Mucosa of descending colon (tissue), 3 donors: ENCODE measurements at places on chromosomes 11 and 22.

GRCh38 chr22:47022075-47022473, 259.6 kb downstream of the TBC1D22A start:
- no peak for DNase-seq

DNA sequence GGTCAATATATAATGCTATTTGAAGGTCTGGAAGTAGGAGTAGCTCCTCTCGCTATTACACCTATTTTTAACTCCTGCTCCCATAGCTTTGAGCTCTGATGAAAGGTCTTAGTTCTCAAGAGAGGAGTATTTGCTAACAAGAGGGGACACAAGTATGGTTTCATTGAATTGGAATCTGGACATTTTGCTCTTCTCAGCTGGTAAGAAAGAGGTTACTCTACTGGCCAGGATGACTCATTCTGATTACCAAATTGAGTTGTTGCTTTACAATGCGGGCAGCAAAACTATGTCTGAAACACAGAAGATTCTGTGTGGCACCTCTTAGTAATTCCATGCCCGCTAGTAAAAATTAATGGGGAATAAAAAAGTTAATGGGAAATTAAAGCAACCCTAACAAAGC, 63.6 kb upstream of the EP300 start:
- DNase-seq: no peak

- no peak for DNase-seq
Observed at GRCh38 chr11:94574193-94574961, 7.2 kb downstream of the PIWIL4 start.

DNA sequence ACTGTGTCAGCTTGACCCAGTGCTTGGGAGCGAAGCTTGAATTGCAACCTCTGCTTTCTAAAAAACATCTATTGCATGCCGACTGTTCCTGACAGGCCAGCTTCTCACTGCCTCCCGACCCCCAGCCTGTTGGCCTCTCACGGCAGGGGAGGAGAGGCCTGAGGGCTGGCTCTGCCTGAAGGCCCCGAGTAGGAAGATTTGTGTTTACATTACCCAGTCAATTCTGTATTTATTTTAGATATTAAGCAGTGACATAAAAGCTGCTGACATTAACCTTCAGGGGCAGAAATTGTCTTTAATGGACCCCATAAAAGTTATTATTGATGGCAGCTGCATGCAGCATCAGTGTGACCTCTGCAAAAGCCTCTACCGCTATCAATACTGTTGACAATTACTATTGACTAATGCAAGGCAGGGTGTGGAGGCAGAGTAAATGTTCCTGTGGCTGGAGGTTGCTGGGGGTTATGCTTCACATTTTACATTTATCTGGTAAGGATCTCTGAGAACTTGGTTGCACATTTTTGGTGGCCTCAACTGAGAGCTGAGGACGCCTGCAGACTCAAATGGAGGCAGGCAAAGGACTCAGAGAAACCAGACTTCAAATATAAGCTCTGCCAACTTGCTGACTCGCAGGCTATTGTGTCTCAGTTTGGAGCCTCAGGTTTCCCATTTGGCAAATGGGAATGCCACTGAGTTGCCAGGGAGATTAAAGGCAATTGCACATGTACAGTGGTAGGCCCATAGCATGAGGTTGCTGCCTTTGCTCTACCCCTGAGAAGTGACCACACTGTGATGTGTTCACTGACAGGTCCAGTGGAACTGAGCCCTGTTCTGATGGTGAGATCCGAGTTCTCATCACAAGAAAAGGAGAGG, 380.5 kb downstream of the TENM4 start:
- no peak for DNase-seq

DNA sequence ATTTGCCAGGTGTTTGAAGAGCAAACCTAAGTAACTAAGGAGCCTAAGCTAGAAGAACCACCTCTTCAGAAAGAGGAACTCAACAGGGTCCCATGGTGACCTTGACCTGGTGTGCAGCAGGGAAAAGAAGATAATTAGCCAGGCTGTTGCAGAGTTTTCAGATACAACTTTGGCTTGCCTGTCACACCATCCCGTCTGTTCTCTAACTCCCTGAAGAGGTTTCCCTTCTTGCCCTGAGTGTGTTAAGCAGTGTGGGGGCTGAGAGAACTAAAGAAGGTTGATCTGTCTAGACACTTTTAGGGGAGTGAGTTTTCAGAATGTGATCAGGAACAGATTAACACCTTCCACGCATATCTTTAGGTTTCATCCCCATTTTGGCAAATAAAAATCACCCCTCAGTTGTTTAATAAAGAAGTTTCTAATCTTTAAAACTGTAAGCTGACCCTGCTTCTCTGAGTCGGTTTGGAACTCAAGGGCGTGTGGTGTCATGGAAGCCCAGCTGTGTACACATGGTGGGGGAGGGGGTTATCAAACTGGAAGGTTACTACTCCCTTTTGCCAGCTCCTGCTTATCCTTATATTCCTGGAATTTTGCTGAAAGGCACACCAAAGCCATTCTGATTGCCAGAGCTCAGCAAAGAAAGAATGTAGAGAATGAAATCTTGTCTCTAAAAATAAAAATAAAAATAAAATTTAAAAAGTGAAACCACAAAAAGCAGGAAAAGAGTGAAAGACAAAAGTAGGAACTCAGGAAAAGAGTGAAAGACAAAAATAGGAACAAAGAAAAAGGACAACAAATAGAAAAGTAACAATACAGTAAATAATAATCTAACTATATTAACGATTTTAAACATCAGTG, 70.2 kb downstream of the DBX1 start:
- peak; percentile 16 for DNase-seq

DNA sequence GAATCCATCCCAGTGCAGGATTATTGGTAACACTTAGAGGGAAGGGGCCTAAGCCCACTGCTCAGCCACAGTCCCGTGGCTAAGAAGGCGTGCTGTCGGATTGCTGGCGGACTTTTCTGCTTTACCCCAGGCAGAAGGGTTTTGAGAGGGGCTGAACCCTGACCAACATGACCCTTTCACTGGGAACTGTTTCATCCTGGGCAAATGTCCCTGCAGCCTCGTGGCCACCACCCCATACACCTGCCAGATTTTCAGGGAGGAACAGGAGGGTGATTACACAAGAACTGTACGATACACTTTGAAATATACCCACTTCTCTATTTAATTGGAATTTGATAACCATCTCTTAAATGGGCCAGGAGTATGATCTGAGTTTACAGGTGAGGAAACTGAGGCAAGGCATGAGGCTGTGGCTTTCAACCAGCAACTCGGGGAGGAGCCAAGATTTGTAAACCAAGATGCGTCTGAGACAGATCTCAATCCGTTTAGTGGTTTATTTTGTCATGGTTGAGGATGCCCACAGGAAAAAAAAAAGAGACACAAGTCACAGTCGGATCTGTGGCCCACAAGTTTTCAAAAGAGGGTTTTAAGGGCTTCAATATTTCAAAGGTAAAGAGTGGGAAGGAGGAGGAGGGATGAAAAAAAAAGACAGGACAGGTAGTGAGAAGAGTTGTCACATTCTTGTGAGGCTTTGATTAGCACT, 6.1 kb upstream of the APOL3 start:
- DNase-seq: no peak

- DNase-seq: peak; percentile 3
Observed at GRCh38 chr11:84721561-84721961, 905.6 kb downstream of the DLG2 start.

GRCh38 chr11:128294001-128294670, 293.2 kb downstream of the ETS1 start:
- no peak for DNase-seq

GRCh38 chr11:2592559-2593392, 107.0 kb downstream of the KCNQ1OT1 start:
- no peak for DNase-seq

DNA sequence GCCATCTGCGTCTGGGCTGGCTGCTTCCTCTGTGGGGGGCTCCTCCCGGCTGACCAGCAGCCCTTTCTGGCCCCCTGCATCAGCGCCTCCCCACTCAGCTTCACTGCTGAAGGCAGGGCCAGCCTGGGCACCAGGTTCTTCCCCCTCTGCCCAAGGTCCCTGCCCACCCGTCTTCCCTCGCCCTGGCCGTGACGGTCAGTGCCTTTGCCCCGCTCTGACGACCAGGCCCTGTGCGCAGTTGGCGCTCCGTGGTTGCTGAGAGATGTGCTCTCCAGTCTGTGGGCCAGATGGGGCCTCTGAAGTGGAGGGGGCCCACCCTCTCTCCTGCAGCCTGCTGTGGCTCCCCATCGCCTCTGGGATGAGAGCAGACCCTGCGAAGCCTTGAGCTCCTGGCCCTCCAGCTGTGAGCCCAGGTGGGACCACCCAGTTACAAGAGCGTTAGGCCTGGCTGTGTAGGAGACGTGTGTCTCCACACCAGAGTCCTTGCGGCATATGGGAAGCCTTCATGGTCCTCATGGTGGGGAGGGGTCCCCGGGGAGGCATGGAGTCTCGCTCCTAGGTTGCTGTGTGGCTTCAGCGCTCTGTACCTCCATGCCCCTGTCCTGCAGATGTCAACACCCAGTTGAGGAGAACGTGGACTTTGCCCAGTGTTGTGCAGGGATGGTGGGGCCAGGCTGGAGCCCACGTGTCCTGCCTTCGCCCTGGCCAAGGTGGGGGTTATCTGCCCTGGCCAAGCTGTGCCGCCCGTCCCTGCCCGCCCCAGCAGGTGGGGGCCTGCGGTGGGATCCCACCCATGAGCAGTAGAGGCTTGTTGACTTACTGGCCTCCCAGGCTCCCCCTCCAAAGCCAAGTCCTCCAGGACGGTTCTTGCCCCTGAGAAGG, 14.2 kb downstream of the LRP5 start:
- no peak for DNase-seq

DNA sequence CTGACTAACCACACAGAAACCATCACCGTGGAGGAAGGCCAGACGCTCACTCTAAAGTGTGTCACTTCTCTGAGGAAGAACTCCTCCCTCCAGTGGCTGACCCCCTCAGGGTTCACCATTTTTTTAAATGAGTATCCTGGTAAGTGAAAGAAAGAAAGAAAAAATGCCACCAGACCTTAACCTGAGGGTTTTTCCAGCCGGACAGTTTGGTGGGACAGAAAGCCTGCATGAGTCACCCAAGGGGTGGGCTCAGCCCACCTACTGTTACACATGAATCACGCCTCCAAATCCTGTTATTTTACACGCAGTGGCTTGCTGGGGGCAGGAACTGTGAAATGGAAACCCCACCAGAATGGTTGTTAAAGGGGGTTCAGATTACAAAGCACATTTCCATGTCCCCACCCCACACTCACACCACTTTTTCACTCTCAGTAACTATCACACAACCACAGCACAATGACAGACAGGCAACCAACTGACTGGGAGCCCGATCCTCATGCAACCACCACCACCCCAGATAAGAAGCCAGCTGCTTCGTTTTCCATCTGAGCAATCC, 11.9 kb downstream of the CRTAM start:
- DNase-seq: no peak

DNA sequence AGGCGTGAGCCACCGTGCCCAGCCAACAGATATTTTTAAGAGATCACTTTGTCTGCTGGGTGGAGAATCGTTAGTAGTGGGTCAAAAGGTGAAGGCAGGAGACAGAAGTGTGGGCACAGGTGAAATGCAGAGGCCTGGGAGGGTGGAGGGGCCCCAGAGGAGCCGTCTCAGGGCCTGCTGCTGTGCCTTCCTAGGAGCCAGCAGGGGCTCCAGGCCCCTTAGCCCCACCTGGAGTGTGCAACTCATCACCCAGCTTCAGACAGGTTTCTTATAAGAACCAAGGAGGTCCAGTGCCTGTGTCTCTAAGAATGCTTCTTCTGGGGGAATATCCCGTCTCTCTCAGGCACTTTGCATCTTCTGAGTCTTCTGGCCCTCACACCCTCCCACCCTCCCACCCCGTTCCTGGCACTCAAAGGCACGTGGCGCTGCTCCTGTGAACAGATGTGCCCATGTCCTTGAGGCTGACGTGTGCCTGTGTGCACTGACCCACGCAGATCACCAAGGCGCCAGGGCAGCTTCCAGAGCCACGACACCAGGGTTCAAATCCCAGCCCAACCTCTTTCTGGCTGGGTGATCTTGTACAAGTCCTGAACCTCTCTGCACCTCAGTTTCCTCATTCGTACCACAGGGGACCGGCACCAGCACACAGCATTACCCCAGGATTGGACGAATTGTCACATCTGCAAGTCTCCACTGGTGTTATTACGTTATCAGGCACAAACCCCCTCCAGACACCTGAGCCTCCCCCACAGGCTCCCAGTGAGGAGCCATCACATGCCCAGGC, 3.4 kb downstream of the ARSA start:
- no peak for DNase-seq

DNA sequence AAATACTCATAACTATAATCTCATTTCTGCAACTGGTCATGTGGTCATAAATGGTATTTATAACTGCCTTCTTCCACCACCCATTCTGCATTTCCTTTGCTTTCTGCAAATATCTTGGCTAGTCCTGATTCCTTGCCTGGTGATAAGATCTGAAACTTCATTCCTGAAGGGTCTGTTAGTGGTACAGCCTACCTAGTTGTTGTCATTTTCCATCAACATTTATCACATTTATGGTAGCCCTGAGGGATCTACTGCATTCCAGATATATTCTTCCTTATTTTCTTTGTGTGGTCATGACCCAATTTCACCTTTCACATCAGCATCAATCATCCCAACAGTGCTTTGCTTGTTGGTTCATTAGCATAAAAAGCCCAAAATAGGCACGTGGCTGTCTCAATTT, 50.1 kb downstream of the DDX6 start:
- no peak for DNase-seq

GRCh38 chr11:95968585-95968984, 44.7 kb upstream of the MTMR2 start:
- DNase-seq: no peak

- DNase-seq: no peak
Observed at GRCh38 chr22:20222764-20223420, 45.2 kb downstream of the RTN4R start.

DNA sequence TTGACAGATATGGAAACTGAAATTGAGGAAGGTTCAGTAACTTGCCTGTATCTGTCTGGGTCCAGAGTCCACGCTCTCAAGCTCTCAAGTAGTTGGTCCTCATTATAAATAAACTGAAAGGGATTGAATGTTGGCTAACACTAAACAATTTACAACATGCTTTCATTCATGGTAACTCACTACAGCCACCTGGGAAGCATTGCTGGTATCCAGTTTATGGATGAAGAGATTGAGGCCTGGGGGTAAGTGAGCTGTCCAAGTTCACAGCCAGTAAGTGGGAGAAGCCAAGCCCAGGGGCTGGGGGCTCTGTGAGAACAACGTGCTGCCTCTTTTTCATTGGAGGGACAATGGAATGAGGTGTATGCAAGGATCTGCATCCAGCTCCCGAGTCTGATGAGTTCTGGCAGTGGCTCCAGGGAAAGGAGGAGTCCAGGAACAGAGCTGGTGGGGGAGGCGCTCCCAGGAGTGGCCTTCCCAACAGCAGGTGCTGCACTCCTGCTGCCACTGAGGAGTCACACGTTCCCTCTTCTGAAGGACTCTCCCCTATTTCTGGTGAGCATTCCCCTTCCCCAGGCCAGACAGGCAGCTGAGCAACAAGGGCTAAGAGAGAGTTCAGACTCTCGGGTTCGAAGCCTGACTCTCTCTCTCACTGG, 175.8 kb downstream of the CSNK2A3 start:
- DNase-seq: no peak

GRCh38 chr22:29129808-29130140, 56.9 kb downstream of the KREMEN1 start:
- no peak for DNase-seq

GRCh38 chr11:84465040-84465439, 1162.1 kb downstream of the DLG2 start:
- DNase-seq: no peak
